ENCODE measurements at places on chromosomes 7 and 10.

DNA sequence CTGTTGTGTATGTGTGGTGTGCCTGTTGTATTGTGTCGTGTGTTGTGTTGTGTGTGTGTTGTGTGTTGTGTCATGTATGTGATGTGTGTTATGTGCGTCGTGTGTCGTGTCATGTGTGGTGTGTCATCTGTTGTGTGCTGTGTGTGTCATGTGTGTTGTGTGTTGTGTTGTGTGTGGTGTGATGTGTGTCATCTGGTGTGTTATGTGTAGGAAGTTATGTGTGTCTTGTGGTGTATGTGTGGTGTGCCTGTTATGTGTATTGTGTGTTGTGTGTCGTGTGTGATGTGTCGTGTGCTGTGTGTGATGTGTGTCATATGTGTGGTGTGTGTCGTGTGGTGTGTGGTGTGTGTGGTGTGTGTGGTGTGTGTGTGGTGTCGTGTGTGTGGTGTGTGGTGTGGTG lies 145.2 kb downstream of the DNAJB6 start:
- DNase-seq, result no peak

GRCh38 chr10:110442746-110443145 lies 55.0 kb upstream of the DUSP5 start:
- no peak for DNase-seq

GRCh38 chr7:140542228-140542603 lies 62.9 kb upstream of the MKRN1 start:
- no peak for DNase-seq

GRCh38 chr7:7077945-7078344 lies 104.4 kb upstream of the C1GALT1 start:
- DNase-seq, result no peak

DNA sequence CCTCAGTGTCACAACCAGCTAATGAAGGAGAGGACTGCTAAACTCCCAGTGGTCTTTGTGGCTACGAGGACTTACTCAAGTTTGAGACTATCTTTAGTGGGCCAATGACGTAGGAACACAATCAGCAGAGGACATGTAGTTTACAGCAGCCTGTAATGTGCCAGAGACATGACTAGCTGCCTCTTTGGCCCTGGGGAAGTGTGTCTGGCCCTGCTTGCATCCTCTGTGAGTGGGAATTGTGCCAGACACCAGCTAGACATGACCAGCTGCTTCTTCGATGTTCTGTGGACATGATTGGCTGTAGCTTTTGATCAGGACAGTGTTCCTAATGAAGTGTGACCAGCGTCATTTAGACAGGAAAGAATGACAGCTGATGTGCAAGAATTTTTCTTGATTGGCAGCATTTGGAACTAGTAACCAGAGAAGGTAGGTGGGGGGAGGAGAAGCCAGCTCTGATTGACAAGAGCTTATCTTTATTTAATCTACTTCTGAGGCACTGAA lies 141.7 kb downstream of the AUTS2 start:
- DNase-seq, result no peak

DNA sequence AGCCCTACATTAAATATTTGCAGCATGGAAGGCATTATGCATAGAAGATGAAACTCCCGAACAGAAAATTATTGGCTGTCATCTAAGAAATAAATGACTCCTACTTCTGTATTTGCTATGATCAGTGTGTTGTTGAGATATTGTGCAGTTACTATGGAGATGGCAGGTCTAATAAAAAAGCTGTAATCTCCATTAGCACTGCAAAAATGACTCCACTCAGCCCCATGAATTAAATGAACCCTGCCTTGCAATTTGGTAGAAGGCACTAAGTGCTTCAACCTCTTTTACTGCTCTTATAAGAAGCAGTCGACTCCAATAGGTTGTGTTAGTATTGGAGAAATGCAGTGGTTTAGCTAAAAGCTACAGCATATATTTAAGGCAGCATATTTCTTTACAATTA lies 290.0 kb upstream of the PHYHIPL start:
- no peak for DNase-seq

- DNase-seq, result no peak
Measured at GRCh38 chr7:130337410-130337971, 7.1 kb upstream of the CPA5 start.

DNA sequence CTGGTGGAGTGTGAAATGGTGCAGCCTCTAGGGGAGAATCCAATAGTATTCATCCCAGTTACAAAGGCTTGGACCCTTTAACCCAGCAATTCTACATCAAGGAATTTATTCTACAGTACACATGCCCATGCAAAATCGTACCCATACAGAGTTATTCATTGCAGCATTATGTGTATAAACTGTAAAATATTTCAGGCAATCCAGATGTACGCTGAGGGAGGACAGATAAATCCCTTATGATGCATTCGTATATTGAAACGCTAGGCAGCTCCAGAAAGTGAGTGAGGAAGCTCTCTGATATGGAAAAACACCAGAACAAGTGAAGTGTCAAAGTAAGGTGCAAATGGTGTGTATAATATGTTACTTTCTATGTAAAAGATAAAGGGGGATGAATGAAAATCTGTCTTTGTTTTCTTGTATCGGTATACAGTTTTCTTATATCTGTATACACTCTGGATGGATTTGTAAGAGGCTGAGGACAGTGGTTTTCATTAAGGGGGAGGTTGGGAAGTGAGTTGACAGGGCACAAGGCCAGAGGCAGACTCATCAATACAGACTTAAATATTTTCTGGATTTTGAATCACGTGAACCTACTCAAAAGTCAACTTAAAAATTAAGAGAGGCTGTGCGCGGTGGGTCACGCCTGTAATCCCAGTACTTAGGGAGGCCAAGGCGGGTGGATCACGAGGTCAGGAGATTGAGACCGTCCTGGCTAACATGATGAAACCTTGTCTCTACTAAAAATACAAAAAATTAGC lies 17.1 kb downstream of the VWA2 start:
- DNase-seq, result no peak

- no peak for DNase-seq
Measured at GRCh38 chr7:105391429-105391828, 2.7 kb upstream of the SRPK2 start.

- no peak for DNase-seq
Measured at GRCh38 chr7:108307194-108307593, 149.0 kb downstream of the NRCAM start.

DNA sequence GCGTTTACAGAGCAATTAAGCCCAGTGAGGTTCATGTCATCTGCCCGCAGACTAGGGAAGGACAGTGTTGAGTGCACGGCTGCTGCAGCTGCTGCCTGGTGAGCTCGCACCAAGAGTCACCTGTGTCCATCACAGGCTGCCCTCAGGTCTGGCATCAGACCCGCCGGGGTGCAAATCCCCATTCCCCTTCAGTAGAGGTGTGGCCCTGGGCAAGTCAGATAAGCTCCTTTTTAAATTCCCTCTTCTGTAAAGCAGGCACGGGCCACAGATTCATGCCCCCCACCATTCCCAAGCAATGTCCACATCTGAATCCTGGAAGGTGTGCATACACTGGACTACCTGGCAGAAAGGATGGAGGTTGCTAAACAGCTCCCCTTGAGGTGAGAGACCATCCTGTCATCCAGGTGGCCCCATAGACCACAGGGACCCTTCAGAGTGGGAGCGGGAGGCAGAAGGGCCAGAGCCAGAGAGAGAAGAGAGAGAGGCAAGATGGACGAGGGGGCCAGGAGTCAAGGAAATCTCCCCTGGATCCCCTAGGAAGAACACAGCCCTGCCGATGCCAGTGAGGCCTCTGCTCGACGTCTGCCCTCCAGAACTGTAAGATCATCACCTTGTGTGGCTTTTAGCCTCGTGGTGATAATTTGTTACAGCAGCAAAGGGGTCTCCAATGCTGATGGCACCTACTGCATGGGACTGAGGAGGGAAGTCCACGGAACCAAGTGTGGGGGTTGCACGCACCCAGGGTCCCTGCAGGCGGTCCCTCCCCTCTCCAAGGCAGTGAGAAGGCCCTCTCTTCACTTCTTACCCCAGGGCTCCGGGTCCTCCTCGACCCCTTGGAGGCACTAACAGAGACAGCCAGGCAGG lies 168.8 kb downstream of the TCERG1L start:
- DNase-seq, result no peak

DNA sequence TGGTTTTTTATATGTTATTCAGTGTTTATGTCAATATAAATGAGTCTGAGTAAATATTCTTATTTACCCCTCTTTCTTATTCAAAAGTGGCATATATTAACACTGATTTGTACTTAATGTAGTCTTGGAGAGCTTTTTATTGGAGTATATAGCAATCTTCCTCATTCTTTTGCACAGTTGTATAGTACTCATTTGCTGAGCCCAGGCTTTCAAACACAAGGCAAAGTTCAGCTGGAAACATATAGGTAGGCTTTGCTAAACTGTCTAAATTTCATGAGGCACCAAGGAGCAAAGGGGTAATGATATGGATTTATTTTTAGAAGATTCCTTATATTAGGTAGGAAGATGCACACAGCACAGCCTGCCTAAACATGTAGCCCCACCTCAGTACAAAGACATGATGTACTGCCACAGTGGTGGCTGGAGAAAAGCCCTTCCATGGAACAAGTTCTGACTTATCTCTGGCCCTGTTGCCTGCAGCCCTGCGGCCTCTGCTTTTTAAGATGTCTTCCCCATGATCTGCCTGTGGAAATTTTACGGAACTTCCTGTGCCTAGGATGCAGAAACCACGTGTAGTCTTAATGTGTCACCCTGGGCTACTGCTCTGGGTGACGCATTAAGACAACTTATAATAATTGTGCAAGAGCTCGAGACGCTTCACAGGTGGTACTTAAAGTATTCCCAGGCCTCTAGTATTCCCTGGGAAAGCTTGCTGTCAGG lies 9.6 kb upstream of the PDCD4 start:
- no peak for DNase-seq

DNA sequence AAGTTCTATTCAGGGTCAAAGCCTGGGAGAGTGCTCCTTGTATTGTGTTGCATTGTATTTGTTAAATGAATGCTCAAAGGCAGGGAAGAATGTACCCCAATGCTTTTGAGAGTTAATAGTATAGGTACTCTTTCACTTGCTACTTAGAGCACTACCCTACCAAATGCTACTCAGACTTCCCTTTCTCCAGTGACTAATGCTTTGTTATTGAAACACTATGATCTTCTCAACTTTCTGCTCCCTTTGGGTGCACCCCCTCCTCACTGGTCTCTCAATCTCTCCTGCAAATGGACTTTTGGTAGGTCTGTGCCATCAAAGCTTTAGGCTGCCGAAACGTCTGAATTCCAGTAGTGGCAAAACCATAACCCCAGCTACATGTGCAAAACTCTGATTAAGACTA lies 177.7 kb upstream of the AHR start:
- no peak for DNase-seq

DNA sequence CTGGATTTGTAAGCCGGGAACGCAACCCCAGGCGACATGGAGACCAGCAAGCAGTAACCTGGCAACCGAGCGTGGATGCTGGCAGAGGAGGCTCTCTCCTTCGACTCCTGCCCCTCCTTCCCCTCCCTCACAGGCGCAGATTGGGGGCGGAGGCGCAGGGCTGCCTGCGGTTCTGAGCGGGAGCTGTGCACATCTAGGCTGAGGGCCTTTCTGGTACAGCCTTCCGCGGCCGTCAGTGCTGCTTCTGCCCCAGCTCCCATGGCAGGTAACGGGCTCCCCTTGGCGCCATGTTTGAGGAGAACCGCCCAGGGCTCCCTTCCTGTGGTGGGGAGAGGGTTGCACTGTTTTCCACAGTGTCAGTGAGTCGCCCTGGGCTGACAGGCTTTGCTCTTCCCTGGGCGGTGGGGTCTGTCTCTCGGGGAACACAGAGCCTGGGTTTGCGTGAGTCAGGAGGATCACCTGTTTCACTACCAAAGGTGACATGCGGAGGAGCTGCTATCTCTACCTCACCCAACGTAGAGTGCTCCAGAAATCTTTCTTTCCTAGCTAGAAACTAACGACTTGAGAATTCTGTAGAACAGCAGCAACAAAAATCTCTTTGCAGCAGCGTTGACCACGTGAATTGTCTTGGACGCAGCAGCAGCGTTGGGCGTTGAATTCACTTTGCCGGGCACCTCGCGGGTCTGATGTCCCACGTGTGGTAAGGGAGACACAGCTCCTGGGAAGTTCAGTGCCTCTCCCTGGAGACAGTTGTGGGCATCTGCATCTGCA lies 154.8 kb upstream of the COBL start:
- DNase-seq, result no peak

- no peak for DNase-seq
Measured at GRCh38 chr7:138890499-138891445, 90.4 kb downstream of the KIAA1549 start.

DNA sequence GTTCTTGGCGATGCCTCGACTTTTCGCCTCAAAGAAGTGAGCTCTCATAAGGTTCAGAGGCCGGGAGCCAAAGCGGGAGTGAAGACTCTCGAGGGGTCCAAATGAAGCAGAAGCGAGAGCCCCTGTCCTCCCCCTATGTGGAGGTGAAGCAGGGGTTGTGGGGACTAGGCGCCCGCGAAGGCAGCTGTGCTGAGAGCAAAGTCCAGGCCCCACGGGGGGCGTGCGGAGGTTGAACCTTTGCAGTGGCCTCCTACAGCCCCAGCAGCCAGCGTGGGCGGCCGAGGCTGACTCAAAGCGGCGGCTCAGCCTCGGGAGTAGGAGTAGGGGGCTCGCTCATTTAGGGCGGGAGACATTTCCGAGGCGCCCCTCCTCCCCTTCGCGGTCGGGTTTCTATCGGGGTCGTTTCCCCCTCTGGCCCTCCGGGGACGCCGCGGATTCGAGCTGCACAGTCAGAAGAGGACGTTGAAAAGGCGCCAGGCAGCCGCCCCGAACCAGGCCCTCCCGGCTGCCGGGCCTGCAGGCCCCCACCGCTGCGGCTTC lies 553 bp upstream of the ADD3 start:
- no peak for DNase-seq

DNA sequence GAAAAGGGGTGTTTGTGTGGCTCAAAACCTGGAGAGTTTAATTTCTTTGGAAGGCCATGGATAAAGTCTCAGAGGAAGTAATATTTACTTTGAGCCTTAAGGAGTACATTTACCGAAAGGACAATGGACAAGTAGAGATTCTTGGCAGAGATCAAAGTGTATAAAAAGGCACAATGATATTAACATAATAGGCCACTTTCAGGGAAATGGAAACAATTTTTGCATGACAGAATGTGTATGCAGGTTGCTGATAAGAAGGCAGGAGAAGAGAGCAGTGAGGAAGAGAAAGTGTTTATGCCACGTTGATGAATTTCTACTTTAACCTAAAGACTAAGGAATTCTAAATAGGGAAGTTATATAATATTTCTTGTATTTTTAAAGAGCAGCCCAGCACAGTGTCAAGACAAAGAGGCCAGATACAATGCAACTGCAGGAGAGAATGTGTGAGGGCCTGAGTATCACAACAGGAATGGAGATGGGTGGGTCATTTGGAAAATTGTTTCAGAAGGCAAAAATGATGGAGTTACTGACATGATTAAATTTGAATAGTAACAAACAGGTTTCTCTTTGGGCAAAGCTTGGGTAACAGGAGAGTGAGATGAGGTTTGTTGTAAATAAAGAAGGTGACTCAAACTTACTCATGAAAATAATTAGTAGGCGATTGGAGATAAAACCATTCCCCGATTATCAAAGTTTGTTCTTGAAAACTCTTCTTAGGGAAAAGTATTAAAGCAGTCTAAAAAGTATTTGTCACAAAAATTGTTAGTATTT lies 84.1 kb downstream of the THSD7A start:
- DNase-seq, result no peak
